Neural crest cell (in vitro differentiated cells): ENCODE measurements at places on chromosomes 5 and 9. TPM values are rescaled to one million over a fixed set of nuclear protein-coding genes. Genes with fewer than 3 reads are reported as not detected.

DNA sequence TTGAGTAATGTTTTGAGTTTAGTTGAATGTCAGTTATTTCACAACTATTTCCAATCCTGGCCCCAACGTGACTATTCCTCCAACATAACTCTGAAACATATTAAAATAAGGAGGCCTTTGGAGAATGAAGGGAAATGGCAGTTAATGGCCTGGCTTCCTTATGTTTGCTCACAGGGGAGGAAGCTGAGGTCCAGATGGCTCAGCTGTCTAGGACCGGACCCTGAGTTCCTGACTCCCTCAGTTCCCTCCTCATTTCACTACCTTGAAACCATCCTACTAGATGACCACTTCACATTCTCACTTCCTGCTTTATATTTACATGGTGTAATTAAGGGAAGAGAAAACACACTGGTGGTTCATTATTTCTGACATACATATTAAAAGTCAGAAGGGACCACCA, 6.6 kb downstream of the OTULINL start:
- H3K27ac ChIP-seq: no peak overlapping the region
- H3K36me3 ChIP-seq: no peaks in the 10 kb centered on the region
- no peaks in the 10 kb centered on the region for H3K4me1 ChIP-seq
- H3K27me3 ChIP-seq: peaks cover 40% of the 10 kb centered on the region
- DNase-seq: no peak

FRMD3 gene
- 1.4 and 2.3 TPM in 2 replicates for total RNA-seq

ORM1 gene
- not detected in 2 replicates for total RNA-seq

DNA sequence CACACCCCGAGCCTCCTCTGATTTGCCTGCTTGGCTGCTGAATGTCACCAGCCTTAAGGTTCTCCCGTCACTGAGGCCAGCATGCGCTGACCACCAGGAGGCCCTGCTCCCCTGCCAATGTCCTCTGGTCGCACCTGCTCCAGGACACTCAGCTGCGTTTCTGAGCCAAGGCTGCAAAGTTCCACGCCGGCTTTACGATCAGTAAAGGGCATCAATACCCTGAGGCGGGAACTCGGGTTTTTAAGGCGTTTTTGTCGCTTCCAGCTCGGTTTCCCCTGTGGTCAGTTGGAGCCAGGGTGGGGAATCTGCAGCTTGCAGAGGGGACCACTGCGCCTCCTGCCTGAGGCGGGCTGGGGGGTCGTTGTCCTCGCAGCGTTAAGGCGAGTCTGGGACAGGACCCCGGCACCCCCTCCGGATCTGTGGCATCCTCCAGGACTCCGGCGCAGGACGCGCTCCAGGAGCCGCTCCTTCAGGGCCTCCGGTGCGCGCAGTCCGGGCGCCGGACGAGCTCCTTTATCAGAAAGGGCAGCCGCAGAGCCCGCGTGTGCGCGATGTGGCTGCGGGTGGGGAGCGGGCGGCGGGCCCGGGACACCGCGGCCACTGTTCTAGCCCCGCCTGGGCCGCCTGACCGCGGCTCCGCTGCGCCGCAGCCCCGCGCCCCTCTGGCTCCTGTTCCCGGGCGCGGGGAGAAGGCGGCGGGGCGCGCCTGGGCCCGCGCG, 24.1 kb upstream of the FLT4 start:
- peaks cover 83% of the 10 kb centered on the region for H3K27me3 ChIP-seq
- peaks cover 14% of the 10 kb centered on the region for H3K4me1 ChIP-seq

AFAP1L1 gene
- 11.6 and 13.9 TPM in 2 replicates for total RNA-seq

DNA sequence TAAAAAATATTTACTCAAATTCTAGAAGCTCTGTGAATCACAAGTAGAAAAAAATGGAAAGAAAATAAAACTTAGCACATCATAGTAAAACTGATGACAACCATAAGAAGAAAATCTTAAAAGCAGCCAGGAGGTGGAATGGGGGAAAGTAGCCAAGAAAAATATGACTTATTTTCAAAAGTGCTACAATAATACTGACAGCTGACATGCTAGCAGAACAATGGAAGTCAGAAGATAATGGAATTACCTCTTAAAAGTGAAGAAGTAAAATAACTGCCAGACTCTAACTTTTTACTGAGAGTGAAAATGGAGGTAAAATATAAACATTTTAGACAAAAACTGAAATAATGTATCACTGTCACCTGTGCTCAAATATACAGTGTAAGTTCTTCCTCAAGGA, 532.2 kb upstream of the SGCD start:
- no peak overlapping the region for H3K4me3 ChIP-seq
- H3K27ac ChIP-seq: no peak overlapping the region
- H3K27me3 ChIP-seq: peaks cover 3% of the 10 kb centered on the region
- H3K36me3 ChIP-seq: peaks cover 5% of the 10 kb centered on the region
- no peak for DNase-seq

LYSMD3 gene
- total RNA-seq: 12.0 and 12.1 TPM in 2 replicates

CDKN2B gene
- total RNA-seq: not detected in 2 replicates

DNA sequence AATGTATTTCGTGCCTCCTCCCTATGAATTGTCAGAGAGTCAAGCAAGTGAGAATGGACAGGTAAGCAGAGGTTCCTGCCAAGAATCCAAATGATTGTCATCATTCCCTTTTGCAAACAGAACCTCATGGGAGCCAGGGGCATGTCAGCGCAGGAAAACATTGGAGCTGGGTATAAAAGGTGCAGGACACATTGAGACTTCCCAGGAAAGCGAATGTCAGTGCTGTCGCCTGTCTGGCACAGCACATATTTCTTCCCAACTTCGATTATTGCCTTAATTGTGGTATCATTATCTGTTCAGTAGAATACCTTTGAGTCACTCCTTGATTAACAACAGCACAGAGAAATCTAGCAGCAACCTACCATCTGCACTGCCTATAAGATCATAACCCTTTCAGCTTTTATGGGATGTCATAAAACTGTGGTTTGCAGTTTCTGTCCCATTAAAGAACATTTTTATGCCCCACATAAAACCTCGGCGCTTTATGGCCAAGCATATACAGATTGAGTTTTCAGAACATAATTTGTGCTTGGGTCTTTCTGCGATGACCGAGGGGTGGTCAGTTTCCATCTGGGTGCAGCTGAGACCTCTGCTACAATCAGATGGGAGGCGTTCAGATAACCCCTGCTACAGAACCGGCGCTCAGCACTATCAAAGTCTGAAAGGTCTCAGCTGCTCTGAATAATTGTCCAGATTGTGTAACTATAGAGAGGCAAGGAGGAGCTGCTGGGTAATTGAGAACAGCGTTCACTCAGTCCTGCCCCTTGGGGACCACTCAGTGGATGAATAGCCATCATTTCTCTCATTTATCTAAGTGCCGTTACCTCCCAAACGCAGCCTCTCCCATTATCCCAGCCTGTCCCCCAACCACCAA, 30.9 kb upstream of the WWC1 start:
- no peaks in the 10 kb centered on the region for H3K4me1 ChIP-seq
- H3K27ac ChIP-seq: no peak overlapping the region
- DNase-seq: no peak
- H3K36me3 ChIP-seq: peaks cover 4% of the 10 kb centered on the region

DNA sequence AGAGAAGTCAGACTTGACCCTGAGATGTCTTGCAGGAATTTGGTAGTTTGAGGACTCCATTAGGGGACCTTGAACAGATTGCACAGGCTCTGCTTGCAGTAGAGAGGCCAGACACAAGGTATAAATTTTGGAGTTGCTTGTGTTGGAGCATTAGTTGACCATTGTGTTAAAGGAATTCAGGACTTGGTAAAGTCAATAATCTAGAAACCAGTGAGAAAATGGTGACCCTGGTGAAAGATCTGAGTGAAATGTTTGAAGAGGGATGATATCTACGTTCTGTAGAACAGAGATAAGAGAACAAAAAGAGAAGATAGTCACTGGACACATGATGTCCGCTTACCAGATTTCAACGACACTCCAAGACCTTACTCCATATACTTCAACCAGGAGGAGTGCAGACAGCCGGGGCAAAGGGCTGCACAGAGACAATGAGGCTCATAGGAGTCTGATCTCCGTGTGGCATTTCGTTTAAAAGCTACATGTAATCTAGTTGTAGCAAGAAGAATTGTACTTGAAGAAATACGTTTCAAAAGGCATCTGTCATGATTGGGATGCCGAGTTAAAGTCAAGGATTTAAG, 13.2 kb downstream of the DNAJC25 start:
- H3K27me3 ChIP-seq: no peaks in the 10 kb centered on the region
- H3K36me3 ChIP-seq: peaks cover 11% of the 10 kb centered on the region
- H3K4me1 ChIP-seq: no peaks in the 10 kb centered on the region
- H3K27ac ChIP-seq: no peak overlapping the region

DNA sequence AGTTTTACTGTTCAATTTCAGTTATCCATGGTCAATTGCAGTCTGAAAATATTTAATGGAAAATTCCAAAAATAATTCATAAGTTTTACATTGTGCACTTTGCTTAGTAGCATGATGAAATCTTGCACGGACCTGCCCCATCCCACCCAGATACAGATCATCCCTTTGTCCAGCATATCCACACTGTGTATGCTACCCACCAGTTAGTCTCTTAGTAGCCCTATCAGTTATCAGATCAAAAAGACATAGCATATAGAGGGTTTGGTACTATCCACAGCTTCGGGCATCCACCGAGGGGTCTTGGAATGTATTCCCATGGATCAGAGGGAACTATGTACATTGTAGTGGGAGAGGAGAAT, 97.7 kb downstream of the SLC44A1 start:
- peaks cover 8% of the 10 kb centered on the region for H3K4me1 ChIP-seq
- no peak overlapping the region for H3K27ac ChIP-seq
- no peak overlapping the region for H3K4me3 ChIP-seq
- H3K36me3 ChIP-seq: no peaks in the 10 kb centered on the region

DNA sequence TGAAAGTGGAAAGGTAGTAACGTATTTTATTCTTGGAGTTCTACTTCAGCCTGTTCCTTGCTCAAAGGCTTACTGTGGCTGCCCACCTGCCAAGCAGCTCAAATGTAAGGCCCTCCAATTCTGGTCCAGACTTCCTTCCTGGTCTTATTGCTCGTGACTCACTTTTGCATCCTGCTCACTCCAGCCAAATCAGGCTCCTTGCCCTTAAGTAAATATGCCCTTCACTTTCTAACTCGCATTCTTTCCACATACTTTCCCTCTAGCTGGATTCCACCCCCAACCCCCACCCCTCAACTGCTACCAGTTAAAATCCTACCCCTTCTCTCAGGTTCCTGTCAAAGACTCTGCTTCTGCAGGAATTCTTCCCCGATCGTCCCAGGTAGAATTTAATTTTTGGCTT, 96.6 kb downstream of the GALNT10 start:
- no peak overlapping the region for H3K4me3 ChIP-seq
- no peak overlapping the region for H3K27ac ChIP-seq
- DNase-seq: no peak
- H3K4me1 ChIP-seq: peaks cover 37% of the 10 kb centered on the region

ANKRD31 gene
- 0.39 and 0.51 TPM in 2 replicates for total RNA-seq

- no peak for DNase-seq
- no peak overlapping the region for H3K4me3 ChIP-seq
- peak overlapping the region; percentile 27 for H3K27ac ChIP-seq
- H3K36me3 ChIP-seq: no peaks in the 10 kb centered on the region
- peaks cover 3% of the 10 kb centered on the region for H3K27me3 ChIP-seq
Observed at GRCh38 chr9:124139001-124139400, 118.7 kb upstream of the NEK6 start.

PDE6A gene
- not detected in 2 replicates for total RNA-seq

DNA sequence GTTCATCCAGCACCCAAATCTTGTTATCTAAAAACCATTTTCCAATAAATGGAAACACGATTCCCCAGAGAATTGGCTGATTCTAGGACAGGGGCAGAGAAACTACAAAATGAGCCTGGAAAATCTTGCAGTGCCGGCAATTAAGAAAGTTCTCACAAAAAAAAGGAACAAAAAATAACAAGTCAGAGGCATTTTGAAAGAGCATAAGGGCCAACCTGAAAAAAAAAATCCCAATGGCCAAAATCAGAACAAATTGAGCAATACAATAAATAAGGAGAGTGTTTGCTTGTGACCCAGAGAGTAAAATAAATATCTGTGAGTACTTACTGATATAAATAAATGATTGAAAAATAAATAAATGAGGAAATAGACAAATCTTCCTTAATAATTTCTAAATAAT, 55.1 kb upstream of the S1PR3 start:
- H3K27ac ChIP-seq: no peak overlapping the region
- no peak overlapping the region for H3K4me3 ChIP-seq
- H3K4me1 ChIP-seq: no peaks in the 10 kb centered on the region

ITK gene
- not detected in 2 replicates for total RNA-seq

ADGRD2 gene
- 0.44 TPM in 1 of 2 replicates, not detected in the other for total RNA-seq

- H3K4me3 ChIP-seq: no peak overlapping the region
- peaks cover 70% of the 10 kb centered on the region for H3K27me3 ChIP-seq
- H3K36me3 ChIP-seq: no peaks in the 10 kb centered on the region
- no peaks in the 10 kb centered on the region for H3K4me1 ChIP-seq
Observed at GRCh38 chr9:89421595-89421994, 76.3 kb downstream of the SEMA4D start.

GRCh38 chr9:7227951-7228350, 470.2 kb downstream of the KDM4C start:
- no peak overlapping the region for H3K27ac ChIP-seq
- no peak overlapping the region for H3K4me3 ChIP-seq
- H3K27me3 ChIP-seq: no peaks in the 10 kb centered on the region
- no peaks in the 10 kb centered on the region for H3K4me1 ChIP-seq
- no peaks in the 10 kb centered on the region for H3K36me3 ChIP-seq

GRCh38 chr5:96076451-96076850, 114.8 kb upstream of the ELL2 start:
- H3K27me3 ChIP-seq: no peaks in the 10 kb centered on the region
- DNase-seq: no peak
- H3K4me1 ChIP-seq: no peaks in the 10 kb centered on the region
- no peak overlapping the region for H3K4me3 ChIP-seq
